ENCODE measurements at places on chromosomes 13 and 19.

GRCh38 chr19:13240312-13241022 is 90.3 kb downstream of the IER2 start:
- no peak overlapping the region for H3K4me3 ChIP-seq
- H3K36me3 ChIP-seq = no peaks in the 10 kb centered on the region
- H3K27me3 ChIP-seq = peaks cover 2% of the 10 kb centered on the region
- H3K4me1 ChIP-seq = no peaks in the 10 kb centered on the region

GRCh38 chr13:50476577-50477285 is 366.8 kb downstream of the DLEU7 start:
- H3K27me3 ChIP-seq = no peaks in the 10 kb centered on the region
- H3K4me1 ChIP-seq = no peaks in the 10 kb centered on the region
- no peak overlapping the region for H3K27ac ChIP-seq
- H3K36me3 ChIP-seq = no peaks in the 10 kb centered on the region
- no peak for DNase-seq

- H3K27ac ChIP-seq = no peak overlapping the region
- H3K36me3 ChIP-seq = no peaks in the 10 kb centered on the region
- DNase-seq = no peak
- no peak overlapping the region for H3K4me3 ChIP-seq
- peaks cover 7% of the 10 kb centered on the region for H3K4me1 ChIP-seq
Observed at GRCh38 chr13:43665388-43665787, 121.4 kb downstream of the ENOX1 start.

DNA sequence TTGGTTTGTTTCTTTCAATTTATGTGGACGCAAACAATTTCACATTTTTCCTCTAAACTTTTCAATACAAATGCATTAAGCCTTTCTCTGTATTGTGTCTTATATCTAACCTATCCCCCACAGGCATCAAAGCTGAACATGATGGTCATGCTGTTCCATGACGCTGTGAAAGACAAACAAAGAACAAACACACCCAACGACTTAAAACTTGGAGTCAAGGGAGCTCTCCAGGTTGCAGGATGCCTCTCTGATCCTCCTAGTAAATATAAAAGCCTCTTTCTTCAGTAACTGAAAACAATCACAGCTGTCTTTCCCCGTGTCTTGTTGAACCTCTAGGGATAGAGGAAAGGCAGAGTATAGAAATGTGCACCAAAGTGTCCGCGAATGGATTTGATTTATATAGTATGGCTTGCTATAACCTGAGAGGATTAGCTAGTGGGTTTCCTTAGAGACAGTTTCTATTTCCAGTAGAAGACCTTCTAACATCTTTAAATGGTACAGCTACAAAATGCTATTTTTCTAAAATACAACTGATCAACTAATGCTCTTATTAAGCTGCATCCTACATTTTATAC is 43.1 kb downstream of the PCDH9 start:
- no peaks in the 10 kb centered on the region for H3K36me3 ChIP-seq
- no peak overlapping the region for H3K4me3 ChIP-seq
- no peaks in the 10 kb centered on the region for H3K27me3 ChIP-seq
- no peak for DNase-seq
- no peak overlapping the region for H3K27ac ChIP-seq

GRCh38 chr19:7645163-7645562 is 8.3 kb downstream of the STXBP2 start:
- no peak overlapping the region for H3K27ac ChIP-seq
- DNase-seq = no peak
- no peaks in the 10 kb centered on the region for H3K4me1 ChIP-seq
- no peaks in the 10 kb centered on the region for H3K36me3 ChIP-seq
- H3K27me3 ChIP-seq = no peaks in the 10 kb centered on the region

- DNase-seq = no peak
- peak overlapping the region; percentile 62 for H3K27ac ChIP-seq
- peaks cover 8% of the 10 kb centered on the region for H3K4me1 ChIP-seq
Observed at GRCh38 chr19:4130744-4131438, 7.0 kb upstream of the MAP2K2 start.

Measured in psoas muscle (tissue), 8 donors.